Spleen (tissue), 13 donors: ENCODE measurements at places on chromosomes 2 and 18. TPM values are rescaled to one million over a fixed set of nuclear protein-coding genes. Genes with fewer than 3 reads are reported as not detected.
A peak's percentile ranks its signal among the peaks of the same experiment; 100 is the strongest.

Gene NTSR2
- polyA plus RNA-seq = not detected

DNA sequence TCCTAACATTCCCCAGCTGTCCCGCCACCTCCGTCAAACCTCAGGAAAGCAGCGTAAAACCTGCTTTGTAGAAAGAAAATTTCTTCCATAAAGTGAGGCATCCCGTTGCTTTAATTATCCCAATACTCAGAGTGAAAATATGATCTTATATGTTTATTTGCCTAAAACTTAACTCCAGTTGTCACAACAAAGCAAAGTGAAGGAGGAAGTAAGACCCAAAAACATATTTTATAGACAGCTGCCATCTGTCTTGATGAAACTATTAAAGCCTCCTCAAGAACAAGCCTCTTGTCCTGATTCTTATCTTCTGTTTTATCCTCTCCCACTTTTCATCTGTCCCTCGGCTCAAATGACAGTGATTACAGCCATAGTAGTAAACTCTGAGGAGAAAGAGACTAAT, 28.9 kb upstream of the LPIN2 start:
- H3K4me3 ChIP-seq = no peak overlapping the region
- no peaks in the 10 kb centered on the region for H3K36me3 ChIP-seq
- no peaks in the 10 kb centered on the region for H3K27me3 ChIP-seq
- peaks cover 35% of the 10 kb centered on the region for H3K4me1 ChIP-seq
- no peak overlapping the region for H3K27ac ChIP-seq
- DNase-seq = no peak

Gene SGPP2
- 0.67 TPM for polyA plus RNA-seq

DNA sequence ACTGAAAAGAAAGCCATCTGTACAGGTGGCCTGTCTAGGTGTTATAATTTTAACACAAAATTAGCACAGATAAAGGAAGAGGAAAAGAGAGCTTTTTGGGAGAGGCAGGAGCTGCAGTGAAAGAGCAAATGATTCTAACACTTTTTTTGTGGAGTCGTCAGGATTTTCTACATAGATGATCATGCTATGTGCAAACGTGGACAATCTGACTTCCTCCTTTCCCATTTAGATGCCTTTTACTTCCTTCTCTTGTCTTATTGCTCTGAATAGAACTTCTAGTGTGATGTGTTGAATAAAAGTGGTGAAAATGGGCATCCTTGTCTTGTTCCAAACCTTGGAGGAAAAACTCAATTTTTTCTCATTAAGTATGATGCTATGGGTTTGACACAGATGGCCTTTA, 334.5 kb downstream of the NBAS start:
- no peak for DNase-seq
- H3K4me3 ChIP-seq = no peak overlapping the region
- no peaks in the 10 kb centered on the region for H3K4me1 ChIP-seq
- H3K27ac ChIP-seq = no peak overlapping the region
- no peaks in the 10 kb centered on the region for H3K27me3 ChIP-seq
- no peaks in the 10 kb centered on the region for H3K36me3 ChIP-seq

DNA sequence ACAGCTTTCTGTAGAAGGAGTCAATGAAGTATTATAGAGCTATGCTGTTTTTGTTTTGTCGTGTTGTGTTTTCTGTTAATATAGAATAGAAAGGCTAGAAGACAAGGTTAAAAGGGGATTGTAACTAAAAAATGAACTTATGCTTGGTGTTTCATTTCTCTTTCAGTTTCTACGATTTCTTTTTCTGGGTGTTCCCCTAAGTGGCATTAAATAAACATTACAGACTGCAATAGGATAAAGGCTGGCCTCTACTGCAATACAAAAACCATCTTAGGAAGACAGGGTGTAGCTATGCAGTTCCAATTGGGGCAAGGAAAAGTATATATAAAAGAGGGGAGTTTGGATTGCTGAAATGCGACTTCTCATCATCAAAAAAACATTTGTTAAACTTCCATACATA, 1609.7 kb upstream of the ACVR2A start:
- no peaks in the 10 kb centered on the region for H3K36me3 ChIP-seq
- no peaks in the 10 kb centered on the region for H3K27me3 ChIP-seq
- H3K27ac ChIP-seq = no peak overlapping the region
- H3K4me3 ChIP-seq = no peak overlapping the region
- no peaks in the 10 kb centered on the region for H3K4me1 ChIP-seq

DNA sequence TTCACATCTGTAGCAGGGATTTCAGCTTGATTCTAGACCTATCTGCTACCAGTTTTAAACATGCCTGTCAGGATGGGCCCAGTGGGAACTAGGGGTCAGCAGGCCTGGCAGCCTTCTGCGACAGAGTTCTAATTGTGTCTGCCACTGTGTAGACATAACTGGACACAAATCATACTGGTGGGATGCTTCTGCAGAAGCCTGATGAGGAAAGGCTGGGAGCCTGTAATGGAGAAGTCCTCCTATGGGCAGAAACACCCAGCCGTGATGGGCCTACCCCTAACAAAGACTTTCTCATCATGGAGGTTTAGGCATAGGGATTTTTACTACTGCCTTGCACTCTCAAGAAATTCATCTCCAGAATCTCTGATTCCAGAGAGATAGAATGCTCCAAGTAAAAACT, 166.9 kb downstream of the PDE11A start:
- DNase-seq = no peak
- no peak overlapping the region for H3K4me3 ChIP-seq
- H3K27ac ChIP-seq = no peak overlapping the region
- H3K36me3 ChIP-seq = no peaks in the 10 kb centered on the region
- H3K4me1 ChIP-seq = no peaks in the 10 kb centered on the region

Gene KANSL1L
- polyA plus RNA-seq = 2.0 TPM

GRCh38 chr2:20526708-20527107, 79.8 kb downstream of the RHOB start:
- DNase-seq = no peak
- no peak overlapping the region for H3K4me3 ChIP-seq
- peaks cover 32% of the 10 kb centered on the region for H3K4me1 ChIP-seq

GRCh38 chr2:10790228-10790973, 22.2 kb downstream of the PDIA6 start:
- H3K36me3 ChIP-seq = peaks cover 100% of the 10 kb centered on the region
- H3K4me3 ChIP-seq = no peak overlapping the region
- no peak for DNase-seq
- no peaks in the 10 kb centered on the region for H3K27me3 ChIP-seq
- H3K27ac ChIP-seq = peak overlapping the region; percentile 69

DNA sequence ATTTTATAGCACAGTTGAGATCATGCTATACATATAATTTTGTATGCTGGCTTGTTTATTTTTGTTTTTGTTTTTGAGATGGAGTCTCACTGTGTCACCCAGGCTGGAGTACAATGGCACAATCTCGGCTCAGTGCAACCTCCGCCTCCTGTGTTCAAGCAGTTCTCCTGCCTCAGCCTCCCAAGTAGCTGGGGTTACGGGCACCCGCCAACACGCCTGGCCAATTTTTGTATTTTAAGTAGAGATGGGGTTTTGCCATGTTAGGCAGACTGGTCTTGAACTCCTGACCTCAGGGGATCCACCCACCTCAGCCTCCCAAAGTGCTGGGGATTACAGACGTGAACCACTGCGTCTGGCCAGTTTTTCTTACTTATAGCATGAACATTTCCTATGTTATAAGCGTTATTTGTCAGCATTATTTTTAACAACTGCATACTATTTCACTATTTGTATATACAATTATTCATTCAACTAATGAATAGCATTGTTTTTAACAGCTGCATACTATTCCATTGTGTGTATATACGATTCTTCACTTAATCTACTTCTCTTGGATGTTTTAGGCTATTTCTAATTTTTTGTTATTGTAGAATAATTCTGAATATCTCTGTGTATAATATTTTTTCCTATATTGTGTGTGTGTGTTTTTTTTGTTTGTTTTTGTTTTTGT, 3.5 kb downstream of the EHD3 start:
- H3K4me1 ChIP-seq = peaks cover 80% of the 10 kb centered on the region
- DNase-seq = no peak
- H3K4me3 ChIP-seq = no peak overlapping the region
- no peaks in the 10 kb centered on the region for H3K36me3 ChIP-seq
- no peak overlapping the region for H3K27ac ChIP-seq

GRCh38 chr18:49788327-49788898, 24.9 kb downstream of the ACAA2 start:
- H3K27ac ChIP-seq = peak overlapping the region; percentile 22
- peaks cover 19% of the 10 kb centered on the region for H3K4me1 ChIP-seq
- no peak overlapping the region for H3K4me3 ChIP-seq
- peaks cover 29% of the 10 kb centered on the region for H3K36me3 ChIP-seq

DNA sequence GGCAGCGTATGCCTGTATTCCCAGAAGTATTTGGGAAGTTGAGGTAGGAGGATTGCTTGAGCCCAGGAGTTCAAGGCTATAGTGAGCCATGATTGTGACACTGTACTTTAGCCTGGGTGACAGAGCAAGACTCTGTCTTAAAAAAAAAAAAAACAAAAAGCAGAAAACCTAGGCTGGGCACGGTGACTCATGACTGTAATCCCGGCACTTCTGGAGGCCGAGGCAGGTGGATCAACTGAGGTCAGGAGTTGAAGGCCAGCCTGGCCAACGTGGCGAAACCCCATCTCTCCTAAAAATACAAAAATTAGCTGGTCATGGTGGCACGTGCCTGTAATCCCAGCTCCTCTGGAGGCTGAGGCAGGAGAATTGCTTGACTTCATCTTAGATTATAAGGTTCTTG, 46.4 kb downstream of the MTA3 start:
- DNase-seq = no peak
- no peaks in the 10 kb centered on the region for H3K27me3 ChIP-seq
- H3K27ac ChIP-seq = no peak overlapping the region
- H3K4me1 ChIP-seq = no peaks in the 10 kb centered on the region

- H3K4me1 ChIP-seq = no peaks in the 10 kb centered on the region
- H3K27me3 ChIP-seq = no peaks in the 10 kb centered on the region
- H3K36me3 ChIP-seq = no peaks in the 10 kb centered on the region
- H3K4me3 ChIP-seq = no peak overlapping the region
Observed at GRCh38 chr2:220219371-220219770, 591.9 kb downstream of the SLC4A3 start.

Gene RBKS
- 1.00 TPM for polyA plus RNA-seq

Gene NPPC
- polyA plus RNA-seq = 0.10 TPM

Gene L3MBTL4
- 3.3 TPM for polyA plus RNA-seq

GRCh38 chr2:24409171-24409570, 48.8 kb upstream of the ITSN2 start:
- peaks cover 4% of the 10 kb centered on the region for H3K27me3 ChIP-seq
- H3K27ac ChIP-seq = no peak overlapping the region
- H3K36me3 ChIP-seq = no peaks in the 10 kb centered on the region
- DNase-seq = no peak
- no peak overlapping the region for H3K4me3 ChIP-seq

Gene LOXL3
- 3.6 TPM for polyA plus RNA-seq

DNA sequence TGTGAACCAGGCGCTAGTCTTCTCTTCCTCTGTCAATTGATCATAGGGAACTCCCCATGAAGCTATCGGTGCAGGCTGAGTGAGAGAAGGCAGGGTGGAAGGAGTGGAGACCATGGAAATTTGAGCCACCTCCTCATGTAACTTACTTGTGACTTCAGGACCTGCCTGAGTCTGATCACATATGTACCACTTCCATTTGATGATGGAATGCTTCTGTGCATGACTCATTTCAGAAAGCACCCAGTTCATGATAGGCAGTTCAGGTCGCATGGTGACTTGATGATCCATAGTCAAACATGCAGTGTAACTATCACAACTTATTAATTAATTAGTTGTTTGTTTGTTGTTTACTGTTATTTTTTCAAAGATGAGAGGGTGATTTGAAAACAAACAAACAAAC, 1296.7 kb downstream of the SUCLG1 start:
- H3K36me3 ChIP-seq = no peaks in the 10 kb centered on the region
- DNase-seq = no peak
- H3K27me3 ChIP-seq = no peaks in the 10 kb centered on the region
- no peak overlapping the region for H3K27ac ChIP-seq
- no peak overlapping the region for H3K4me3 ChIP-seq

DNA sequence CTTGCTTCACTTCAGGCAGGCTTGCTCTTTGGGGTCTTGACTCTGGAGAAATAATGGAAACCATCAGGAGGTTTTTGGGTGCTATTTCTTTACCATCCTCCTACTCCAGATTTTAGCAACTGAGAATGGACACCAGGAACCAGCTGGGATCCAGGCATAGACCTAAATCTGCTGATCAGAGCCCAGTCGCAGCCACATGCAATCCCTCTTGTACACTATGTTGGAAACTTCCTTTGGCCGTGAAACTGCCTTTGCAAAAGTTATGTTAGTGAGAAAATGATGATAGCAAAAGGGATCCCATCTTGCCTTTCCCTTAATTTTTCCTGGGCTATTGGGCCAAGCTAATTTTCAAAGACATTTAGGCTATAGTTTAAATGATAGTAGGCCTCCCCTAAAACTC, 158.8 kb upstream of the ARL4C start:
- no peaks in the 10 kb centered on the region for H3K4me1 ChIP-seq
- no peaks in the 10 kb centered on the region for H3K36me3 ChIP-seq
- no peak for DNase-seq
- no peak overlapping the region for H3K27ac ChIP-seq
- no peak overlapping the region for H3K4me3 ChIP-seq

- H3K27me3 ChIP-seq = peaks cover 3% of the 10 kb centered on the region
- H3K4me3 ChIP-seq = peak overlapping the region; percentile 6
- peak; percentile 66 for DNase-seq
- peaks cover 9% of the 10 kb centered on the region for H3K4me1 ChIP-seq
Observed at GRCh38 chr2:120441744-120442471, 96.0 kb downstream of the INHBB start.

DNA sequence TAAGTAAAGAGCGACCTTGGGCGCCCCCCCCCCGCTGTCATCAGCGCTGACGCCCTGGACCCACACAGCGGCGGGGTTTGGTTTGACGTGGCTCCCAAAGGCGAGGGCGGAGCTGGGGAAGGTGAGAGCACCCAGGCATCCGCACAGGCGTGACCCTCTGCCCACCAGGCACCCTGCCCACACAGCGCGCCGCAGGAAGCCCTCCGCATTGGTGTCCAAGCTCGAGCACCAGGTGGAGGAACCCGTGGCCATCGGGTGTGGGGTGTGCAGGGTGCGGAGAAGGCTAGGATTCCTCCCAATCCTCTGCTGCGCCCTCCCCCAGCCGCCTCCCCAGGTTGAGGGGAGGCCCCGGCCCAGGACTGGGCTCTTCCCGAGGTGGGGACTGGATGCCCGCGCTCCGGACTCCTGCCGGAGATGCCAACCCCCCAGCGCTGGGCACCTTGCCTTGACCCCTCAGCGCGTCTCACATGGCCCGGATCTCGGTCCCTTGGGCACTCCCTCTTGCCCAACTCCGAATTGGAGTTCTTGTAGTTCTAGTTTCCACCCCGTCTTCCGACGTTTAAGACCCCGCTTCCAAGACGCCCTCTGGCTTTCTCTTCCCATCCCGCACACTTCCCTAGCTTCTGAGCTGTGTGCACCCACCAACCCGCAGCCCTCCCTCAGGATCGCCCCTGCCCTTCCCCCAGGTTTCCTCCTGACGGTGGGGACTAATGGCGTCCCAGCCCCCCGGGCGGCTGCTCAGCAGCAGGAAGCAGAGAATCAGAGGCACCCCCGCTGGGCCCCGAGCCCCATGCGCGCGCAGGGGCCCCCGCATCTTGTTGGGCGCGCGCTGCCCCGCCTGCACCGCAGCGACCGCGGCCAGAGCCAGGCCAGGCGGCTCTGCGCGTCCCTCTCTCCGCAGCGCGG, 25.9 kb upstream of the RESP18 start:
- peak overlapping the region; percentile 13 for H3K4me3 ChIP-seq
- peaks cover 25% of the 10 kb centered on the region for H3K4me1 ChIP-seq
- no peak overlapping the region for H3K27ac ChIP-seq
- H3K27me3 ChIP-seq = peaks cover 27% of the 10 kb centered on the region
